Vagina (tissue), 2 donors: ENCODE measurements at places on chromosomes 12 and 14.

DNA sequence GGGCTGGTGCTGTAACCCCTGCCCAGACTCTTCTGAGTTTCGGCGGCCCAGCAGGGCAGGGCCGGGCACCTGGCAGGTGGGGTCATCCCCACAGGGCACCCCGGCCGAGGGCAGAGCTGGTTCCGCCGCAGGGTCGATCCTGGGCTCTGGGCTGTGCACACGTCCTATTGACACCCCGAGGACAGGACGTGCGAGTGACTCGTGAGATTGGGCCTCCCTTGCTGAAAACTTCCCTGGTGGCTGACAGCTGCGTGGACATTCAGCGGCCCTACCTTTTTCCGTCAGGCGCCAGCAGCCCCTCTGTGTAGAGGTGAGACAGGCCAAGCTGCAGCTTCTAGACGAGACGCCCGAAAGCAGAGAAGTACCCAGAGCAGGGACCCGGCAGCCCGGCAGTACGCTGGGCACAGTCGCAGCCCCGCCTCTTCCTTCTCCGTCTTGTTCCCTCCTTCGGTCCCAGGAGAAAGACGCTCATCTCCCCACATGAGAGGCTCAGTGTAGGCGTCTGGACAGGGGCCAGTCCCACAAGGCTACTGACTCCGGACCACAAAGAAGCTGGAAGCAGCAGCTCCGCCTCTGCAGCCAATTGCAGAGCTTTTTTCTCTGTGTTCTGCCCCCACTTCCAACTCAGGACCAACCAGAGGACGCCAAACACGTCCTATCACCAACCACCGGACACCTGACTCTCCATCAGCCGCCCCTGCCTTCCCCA lies at the start of gene LRCOL1:
Gene LRCOL1 (minus strand): TSS at position 532 of the 709 bp plus-strand sequence. CDS start 4,331 bp downstream, outside the sequence.
- DNase-seq = no peak

DNA sequence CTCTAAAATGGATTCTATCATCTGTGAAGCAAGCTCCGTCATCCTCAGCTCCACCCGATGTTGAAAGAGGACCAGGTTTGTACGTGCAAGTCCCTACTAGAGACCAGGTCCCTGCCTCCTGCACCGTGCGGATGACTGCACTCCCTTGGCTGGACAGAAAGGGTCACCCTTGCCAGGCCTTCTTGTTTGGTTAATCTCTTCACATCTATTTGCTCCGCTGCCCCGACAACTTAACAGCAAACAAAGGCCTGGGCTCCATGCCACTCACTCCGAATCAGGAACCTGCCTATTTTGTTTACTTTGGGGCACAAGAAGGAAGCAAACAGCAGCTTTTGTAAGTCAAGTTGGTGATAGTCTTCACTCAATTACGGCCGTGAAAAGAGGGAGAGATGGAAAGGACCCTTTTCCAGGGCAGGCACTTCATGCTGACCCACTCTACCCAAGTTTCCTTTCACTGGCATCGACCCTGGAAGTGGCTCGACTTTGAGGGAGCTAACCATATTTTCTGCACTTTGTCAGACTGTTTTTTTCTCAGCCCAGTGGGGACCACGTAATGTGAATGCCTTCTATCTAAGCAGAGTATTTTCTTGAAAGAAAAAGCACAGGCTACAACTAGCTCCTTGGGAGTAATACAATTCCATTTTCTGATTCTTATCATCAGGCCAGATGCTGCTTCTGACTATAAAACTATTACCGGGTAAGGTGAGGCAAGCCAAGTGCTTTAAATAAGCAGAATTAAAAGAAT lies 202.6 kb downstream of the FOXN3 start:
- DNase-seq = no peak

DNA sequence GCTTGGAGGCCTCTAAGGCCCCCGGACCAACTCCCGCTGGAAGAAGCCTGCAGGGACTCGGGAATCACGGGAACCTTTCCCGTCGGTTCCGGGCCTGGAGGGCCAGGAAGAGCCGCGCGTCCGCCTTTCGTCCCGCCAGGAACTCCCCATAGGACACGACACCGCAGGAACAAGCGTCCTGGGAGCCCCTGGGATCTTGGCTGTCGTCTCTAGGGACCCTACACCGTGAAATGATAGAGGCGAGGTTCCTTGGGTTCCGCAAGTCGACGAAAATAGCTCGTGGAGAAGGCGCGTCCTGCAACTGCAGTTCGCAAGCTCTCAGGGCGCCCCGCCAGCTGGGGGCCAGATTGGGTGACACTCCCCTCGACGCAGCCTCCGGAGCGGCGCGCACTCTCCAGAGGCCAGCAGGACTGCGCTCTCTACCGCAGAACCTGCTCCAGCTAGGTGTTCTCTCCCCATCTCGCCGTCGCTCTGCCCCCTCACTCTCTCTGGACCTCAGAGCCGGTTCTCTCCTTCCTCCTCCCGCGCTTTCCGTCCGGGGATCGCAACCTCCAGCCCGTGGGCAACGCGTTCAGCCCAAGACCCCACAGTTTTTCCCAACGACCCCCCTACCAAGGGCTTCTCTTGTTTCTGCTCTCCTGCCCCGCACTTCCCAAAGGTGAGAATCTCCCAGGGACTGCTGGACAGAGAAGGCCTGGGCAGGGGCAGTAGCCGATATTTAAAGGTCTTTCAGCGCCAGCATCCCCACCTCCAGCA lies 776 bp downstream of the BMP4 start:
- no peak for DNase-seq

GRCh38 chr14:63991833-63992232 lies 139.0 kb downstream of the SYNE2 start:
- DNase-seq = no peak

- DNase-seq = no peak
Measured at GRCh38 chr12:30756074-30756473, 1.3 kb upstream of the CAPRIN2 start.

DNA sequence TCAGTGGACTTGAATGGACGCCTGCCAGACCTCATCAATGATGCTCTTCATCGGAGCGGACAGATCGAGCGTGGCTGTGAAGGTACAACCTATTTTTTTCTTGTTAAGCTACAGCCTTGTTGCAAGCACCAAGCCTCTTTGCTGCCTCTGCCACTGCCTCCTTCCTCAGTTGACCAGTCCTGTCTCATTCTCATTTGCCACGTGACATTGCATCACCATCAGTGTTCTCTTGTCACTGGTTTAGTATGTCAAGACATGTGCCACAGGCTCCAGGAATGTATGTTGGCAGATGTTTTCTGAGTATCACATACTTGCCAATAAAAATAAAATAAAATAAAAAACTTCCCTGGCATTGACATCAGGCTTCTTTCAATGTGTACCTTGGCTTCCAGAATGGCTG lies 798.1 kb downstream of the NRXN3 start:
- DNase-seq = no peak

- DNase-seq = no peak
Measured at GRCh38 chr12:41293011-41293410, 104.9 kb downstream of the PDZRN4 start.

- DNase-seq = no peak
Measured at GRCh38 chr12:64951944-64952343, 127.5 kb downstream of the TBC1D30 start.

- no peak for DNase-seq
Measured at GRCh38 chr12:131909081-131909751, 14.8 kb downstream of the ULK1 start.

GRCh38 chr14:63328787-63329737 lies 10.3 kb upstream of the GPHB5 start:
- DNase-seq = no peak

GRCh38 chr12:30968211-30968610 lies 41.7 kb downstream of the TSPAN11 start:
- no peak for DNase-seq

DNA sequence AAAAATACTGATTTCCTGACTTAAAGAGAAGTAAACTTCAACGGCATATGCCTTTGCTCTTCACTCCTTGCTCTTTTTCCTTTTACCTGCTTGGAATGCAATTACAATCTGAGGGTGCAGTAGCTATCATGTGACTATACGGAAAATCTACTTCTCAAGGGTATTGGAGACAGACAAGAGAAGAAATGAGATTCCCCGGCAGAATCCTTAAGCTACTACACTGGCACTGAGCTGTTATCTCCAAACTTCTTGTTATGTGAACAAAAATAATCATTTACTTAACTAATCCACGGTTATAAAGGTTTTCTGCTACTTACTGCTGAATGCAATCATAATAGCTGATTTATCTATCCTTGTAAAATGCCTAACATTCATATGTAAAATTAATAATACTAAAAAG lies 118.0 kb upstream of the IFNG-AS1 start:
- no peak for DNase-seq

- no peak for DNase-seq
Measured at GRCh38 chr12:118494776-118495175, 118.4 kb downstream of the SUDS3 start.
